ENCODE measurements at places on chromosomes 16 and 17.

DNA sequence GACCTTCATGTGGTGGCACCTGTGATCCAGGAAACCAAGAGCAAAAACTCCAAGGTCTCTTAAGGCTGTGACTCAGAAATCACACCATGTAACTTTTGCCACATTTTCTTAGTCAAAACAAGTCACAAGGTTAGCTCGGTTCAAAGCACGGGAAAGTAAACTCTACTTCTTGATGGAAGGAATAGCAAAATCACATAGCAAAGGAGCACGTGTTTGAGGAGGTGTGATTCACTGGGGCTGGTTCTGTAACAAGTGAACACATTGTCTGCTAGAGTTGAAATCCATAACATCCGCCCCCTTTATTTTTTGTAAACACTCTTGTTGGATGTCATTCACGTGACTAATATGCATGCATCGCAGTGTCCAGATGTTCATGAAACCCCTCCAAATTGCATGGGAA is 415.0 kb upstream of the MAF start:
- DNase-seq = no peak

DNA sequence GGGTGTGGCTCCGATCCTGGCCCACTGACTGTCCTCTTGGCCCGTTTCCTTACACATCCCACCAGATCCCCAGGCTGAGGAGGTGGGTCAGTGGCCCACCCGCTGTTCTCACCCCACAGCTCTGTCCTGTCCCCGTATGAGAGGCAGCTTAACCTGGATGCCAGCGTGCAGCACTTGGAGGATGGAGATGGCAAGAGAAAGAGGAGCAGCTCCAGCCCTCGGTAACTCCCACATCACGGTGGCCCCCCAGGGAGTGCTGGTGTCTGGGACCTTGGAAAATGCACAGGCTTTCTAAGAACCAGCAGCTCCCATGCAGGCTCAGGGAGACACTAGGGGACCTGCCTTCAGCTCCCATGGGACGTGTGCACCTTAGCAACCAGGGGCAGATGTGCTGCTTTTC is 4.2 kb upstream of the LLGL2 start:
- DNase-seq = no peak

DNA sequence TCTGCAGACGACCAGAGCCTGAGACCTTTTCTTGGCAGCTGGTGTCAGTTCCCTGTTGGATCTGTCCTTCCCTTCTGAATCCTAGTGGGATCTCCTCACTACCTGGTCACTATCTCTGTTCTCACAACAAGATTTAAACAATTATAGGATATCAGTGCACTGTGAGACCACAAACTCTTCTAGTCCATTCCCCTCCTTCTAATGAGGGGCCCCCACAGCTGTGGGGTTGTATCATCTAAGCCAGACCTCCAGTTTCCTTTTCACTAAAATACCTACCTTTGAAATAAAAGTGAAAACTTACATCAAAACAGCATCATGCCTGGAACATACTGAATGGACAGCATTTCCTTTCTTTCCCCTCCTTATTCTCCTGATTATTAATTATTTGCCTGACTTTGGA is 233.2 kb downstream of the PRKCA start:
- DNase-seq = no peak

GRCh38 chr16:1357906-1358566 is 6.3 kb downstream of the GNPTG start:
- DNase-seq = no peak

DNA sequence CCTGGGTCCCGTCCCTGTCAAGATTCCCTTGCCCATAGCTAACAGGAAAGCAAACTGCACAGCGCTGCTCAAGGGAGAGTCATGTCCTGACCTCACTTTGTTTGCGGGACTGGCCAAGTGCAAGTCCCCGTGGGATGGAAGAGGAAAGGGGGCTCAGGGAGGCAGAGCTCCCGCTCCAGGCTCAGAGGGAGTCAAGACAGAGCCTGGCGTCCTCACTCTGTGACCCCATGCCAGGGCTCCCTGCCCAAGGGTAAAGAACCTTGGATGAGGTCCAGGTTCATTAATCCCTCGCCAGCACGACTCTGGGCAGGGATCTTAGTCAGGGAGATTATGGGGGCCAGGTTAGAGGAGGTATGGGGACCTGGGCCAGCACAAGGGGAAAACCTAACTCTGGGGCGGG is 51.5 kb upstream of the CBX4 start:
- no peak for DNase-seq

GRCh38 chr16:29963021-29963743 is 1.3 kb downstream of the TMEM219 start:
- DNase-seq = no peak

DNA sequence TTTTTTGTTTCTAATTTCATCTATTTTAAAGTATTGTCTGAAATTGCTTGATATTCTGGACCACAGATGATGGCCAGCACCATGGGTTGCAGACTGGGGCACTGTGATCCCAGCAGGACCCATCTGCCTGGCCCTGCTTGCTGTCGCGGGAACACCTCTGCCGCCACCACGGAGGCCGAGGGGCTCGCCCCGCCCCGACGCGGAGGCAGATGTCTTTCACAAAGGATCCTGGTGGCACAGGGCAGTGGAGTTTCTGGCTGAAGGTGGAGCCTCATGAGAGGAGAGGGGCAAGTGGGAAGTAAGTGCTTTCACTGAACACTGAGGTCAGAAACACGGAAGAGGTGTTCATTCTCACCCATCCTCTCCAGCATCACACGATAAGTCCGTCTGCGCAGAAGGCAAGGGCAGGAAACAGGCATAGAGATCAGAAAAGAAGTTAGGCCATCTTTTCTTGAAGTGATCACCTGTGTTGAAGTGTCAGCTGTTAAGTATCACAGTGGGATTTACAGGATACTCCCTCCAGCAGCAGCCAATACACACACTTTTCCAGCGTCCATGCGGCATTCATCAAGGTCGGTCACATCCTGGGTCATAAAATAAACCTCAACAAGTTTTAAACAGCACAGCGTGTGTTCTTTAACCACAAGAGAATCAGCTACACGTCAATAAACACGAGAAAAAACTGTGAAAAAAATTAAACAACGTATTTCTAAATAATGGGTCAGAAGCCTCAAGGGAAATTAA is 194.5 kb downstream of the RPTOR start:
- no peak for DNase-seq

GRCh38 chr17:55212880-55213279 is 51.9 kb upstream of the HLF start:
- DNase-seq = no peak

GRCh38 chr16:57606847-57607501 is 21.5 kb upstream of the ADGRG1 start:
- no peak for DNase-seq

GRCh38 chr17:41226051-41226450 is 397 bp upstream of the KRTAP9-2 start:
- DNase-seq = no peak

GRCh38 chr17:79819085-79819484 is 20.2 kb downstream of the CBX4 start:
- no peak for DNase-seq

- DNase-seq = no peak
Measured at GRCh38 chr16:16096121-16096857, 127.0 kb downstream of the ABCC6 start.

- no peak for DNase-seq
Measured at GRCh38 chr17:38750312-38751121, 2.0 kb upstream of the PSMB3 start.

GRCh38 chr17:61619493-61619892 is 28.5 kb upstream of the NACA2 start:
- DNase-seq = no peak

DNA sequence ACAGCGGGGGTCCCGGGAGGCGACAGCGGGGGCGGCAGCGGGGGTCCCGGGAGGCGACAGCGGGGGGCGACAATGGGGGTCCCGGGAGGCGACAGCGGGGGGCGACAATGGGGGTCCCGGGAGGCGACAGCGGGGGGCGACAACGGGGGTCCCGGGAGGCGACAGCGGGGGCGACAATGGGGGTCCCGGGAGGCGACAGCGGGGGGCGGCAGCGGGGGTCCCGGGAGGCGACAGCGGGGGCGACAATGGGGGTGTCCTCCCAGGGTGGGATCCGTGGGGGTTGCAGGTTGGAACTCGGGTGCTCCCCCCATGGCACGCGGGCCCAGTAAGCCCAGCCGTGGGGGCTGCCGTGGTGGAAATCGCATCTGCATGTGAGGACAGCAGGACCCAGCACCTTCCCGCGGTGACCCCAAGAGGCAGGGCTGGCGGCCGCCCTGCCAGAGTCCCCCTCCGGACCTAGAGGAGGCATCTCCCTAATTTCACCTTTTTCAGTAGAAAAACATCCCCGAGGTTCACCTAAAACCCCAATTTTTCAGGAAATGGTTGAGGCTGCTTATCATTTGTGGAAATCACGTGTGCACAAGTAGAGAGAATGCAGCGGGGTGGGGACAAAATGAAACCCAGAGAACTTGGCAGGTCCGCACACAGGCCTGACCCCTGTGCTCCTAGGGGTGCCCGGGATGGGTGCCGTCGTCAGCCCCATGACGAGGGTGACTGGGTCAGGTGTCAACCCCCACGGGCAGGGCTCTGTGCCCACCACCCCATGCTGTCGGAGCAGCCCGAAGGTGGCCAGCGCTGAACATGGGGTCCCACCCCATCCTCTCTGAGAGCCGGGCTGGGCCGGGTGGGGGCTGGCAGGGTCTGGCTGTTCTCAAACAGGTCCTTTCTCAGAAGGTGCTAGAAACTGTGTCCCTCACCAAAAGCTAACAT is 10.5 kb upstream of the METRNL start:
- no peak for DNase-seq

DNA sequence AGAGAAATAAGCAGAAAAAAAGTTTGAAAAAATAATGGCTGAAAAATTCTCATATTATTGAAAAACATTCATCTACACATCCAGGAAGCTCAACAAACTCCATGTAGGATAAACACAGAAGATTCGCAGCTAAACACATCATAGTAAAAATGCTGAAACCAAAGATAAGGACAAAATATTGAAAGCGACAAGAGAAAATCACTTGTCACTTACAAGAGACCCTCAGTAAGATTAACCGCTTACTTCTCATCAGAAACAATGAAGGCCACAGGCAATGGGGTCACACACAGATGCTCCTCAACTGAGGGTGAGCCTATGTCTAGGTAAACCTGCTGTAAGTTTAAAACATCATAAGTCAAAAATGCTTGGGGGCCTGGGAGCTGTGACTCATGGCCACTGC is 38.1 kb upstream of the METRNL start:
- no peak for DNase-seq

DNA sequence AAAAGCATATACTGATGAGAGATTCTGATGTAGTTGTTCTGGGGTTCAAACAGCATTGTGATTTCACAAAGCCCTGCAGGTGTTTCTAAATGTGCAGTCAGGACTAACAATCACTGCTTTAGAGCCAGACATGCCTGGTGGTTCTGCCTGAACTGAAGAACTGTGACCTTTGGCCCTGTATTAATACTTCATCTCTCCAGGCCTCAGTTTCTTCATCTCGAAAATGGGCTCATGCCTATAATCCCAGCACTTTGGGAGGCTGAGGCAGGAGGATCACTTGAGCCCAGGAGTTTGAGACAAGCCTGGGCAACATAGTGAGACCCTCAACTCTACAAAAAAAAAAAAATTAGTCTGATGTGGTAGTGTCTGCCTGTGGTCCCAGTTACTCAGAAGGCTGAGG is 3.9 kb downstream of the DNAI2 start:
- DNase-seq = no peak

GRCh38 chr16:25625620-25626019 is 66.1 kb upstream of the HS3ST4 start:
- DNase-seq = no peak

GRCh38 chr17:31158746-31159377 is 64.1 kb downstream of the NF1 start:
- DNase-seq = no peak

GRCh38 chr17:71247441-71248015 is 873.3 kb upstream of the SOX9 start:
- no peak for DNase-seq

GRCh38 chr17:17363638-17364337 is 60.6 kb downstream of the NT5M start:
- DNase-seq = no peak

DNA sequence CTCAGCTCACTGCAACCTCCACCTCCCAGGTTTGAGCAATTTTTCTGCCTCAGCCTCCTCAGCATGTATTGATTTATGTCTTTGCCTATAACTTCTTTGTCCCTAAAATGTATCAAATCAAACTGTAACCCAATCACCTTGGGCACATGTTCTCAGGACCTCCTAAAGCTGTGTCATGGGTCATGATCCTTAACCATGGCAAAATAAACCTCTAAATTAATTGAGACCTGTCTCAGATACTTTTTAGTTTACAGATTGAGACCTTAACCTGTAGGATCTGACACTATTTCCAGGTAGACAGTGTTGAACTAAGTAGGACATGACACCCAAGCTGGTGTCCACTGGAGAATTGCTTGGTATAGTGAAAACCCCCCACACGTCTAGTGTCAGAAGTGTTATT is 2.6 kb upstream of the ACSM3 start:
- DNase-seq = no peak

GRCh38 chr16:27145630-27146029 is 57.7 kb upstream of the KDM8 start:
- no peak for DNase-seq

GRCh38 chr17:79072544-79072943 is 2.1 kb upstream of the ENGASE start:
- DNase-seq = no peak

- DNase-seq = no peak
Measured at GRCh38 chr17:49959183-49959935, 9.6 kb upstream of the DLX4 start.

- no peak for DNase-seq
Measured at GRCh38 chr16:74076568-74076967, 220.0 kb upstream of the PSMD7 start.

GRCh38 chr17:77493238-77493820 is 352.6 kb downstream of the SEC14L1 start:
- DNase-seq = no peak

GRCh38 chr17:70295329-70295728 is 126.0 kb downstream of the KCNJ2 start:
- no peak for DNase-seq

GRCh38 chr17:82831041-82831817 is 8.6 kb downstream of the ZNF750 start:
- no peak for DNase-seq

- no peak for DNase-seq
Measured at GRCh38 chr16:4362476-4363135, 9.0 kb upstream of the VASN start.

DNA sequence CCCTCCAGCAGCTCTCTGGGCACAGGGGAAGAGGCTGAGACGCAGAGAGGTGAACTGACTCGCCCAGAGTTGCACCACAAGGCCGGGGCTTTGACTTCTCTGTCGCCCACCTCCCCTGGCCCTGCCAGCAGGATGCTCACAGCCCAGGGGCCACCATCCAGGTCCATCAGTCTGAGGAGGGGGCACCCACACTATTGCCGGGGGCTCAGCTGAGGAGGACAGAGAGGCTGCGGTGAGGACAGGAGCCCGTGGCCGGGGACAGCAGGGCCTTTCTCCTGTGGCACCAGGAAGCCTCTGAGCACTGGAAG is 32.6 kb downstream of the KDM8 start:
- DNase-seq = no peak

GRCh38 chr17:72342061-72342460 is 221.2 kb downstream of the SOX9 start:
- DNase-seq = no peak
